ENCODE measurements at places on chromosomes 5 and 9.
A peak's percentile ranks its signal among the peaks of the same experiment; 100 is the strongest.

DNA sequence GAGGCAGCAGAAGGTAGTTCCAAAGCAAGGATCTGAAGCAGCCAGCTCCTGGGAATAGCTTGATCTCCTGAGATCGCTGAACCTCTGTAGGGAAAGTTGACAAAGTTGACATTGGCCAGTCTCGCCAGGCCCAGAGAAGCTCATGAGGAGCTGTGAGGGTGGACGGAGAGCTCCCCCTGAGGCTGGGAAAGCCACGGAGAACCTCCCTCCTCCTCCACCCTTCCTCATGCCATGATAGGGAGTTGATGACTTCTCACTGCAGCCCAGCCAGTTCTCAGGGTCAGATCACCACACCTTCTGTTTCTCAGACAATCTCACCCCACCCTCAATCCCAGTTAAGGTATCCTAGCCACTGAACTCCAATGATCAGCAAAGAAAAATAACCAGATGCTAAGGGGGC lies 30.4 kb upstream of the KCNV2 start:
- no peak for DNase-seq

- peak; percentile 19 for DNase-seq
Observed at GRCh38 chr5:111227801-111228200, 3.6 kb downstream of the CAMK4 start.

- peak; percentile 100 for DNase-seq
Observed at GRCh38 chr9:133030317-133031129, at the start of gene GTF3C5. GTF3C5 (plus strand) TSS chr9:133030997; CDS start chr9:133031012, 15 bp downstream.

DNA sequence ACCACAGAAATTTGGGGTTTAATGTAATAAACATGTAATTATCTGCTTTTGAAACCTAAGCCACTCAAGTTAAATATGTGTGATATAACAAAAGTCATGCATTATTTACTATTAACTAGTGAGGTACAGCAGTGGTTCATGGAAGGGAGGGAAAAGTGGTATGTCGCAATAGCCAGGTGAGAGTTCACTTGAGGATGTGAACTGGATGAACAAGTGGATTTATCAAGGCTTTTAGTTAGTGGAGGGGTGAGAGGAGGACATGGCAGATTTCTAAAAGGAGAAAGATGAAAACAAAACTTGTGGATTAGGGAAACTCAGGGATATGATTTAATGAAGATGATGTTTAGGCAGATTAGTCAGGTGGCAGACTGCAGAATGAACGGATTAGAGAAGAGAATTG lies 141.3 kb upstream of the NFIB start:
- no peak for DNase-seq
